ENCODE measurements at places on chromosomes 2 and 18.

DNA sequence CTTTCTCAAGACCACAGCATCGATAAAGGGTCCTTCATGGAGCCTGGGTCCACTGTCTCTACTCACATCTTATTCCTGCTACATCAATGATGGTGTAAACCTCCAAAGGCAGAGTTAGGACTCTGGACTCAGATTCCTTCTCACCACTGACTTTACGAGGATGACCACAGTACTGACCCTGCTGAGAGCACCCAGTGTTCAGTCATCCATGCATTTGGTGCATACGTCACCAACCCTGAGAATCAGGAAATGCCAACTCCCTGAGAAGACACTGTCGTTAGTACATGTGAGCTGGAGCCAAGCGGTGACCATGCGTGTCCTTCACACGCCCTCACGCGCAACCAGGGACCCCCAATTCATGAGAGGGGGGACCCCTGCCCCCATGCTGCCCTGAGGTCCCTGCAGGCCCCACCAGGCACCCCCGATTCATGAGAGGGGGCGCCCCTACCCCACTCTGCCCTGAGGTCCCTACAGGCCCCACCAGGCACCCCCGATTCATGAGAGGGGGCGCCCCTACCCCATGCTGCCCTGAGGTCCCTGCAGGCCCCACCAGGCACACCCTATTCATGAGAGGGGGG is 178.4 kb upstream of the TPO start:
- DNase-seq = no peak

- DNase-seq = no peak
Observed at GRCh38 chr2:170339750-170340692, 162.1 kb downstream of the MYO3B start.

DNA sequence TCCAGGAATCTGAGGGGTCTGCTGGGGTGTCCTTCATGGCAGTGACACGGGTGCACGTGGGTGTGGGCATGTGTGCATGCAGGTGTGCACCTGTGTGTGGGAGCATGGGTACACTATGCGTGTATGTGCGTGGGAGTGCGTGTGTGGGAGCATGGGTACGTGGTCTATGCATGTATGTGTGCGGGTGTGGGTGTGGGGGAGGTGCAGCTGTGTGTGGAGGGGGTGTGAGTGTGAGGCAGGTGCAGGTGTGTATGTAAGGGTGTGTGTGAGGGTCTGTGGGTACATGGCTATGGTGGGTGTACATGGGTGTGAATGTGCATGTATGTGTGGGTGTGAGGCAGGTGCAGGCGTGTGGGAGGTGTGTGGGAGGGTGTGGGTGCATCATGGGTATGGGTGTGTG is 36.3 kb downstream of the EIPR1 start:
- DNase-seq = no peak

DNA sequence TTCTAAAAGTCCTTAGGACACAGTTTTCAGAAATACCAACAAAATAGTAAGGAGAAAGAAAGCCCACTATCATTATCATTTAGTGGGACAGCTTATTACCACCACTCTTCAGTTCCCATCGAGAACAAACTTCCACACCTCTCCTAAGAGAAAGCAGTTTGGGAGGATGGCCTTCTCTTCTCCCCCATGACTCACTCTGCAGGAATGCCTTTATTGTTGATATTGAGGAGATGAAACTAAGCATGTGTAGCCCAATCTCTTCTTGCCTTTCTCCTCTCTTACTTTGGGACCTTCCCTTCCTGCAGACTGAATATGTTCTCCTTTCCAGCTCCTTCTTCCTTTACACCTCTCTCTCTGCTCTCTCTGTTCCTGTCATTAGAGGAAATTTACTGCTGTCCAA is 30.0 kb upstream of the ERMN start:
- DNase-seq = no peak

DNA sequence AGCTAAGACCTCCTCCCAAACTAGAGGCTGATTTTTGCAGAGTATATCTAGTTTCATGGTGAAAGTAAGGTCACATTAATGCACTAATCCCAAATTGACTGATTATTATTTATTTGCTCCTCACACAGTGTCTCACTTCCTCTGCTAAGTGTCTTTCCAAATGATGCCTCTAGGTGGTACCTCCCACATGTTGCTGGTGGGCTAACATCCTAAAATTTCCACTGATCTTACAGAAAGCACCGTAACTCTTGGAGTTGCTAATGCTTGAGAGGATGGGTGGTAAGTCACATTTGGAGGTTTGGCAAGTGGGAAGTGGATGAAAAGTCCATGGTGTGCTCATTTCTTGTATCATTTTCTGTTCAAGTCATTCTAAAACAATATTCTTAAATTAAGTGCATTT is 428.7 kb upstream of the GYPC start:
- peak; percentile 43 for DNase-seq

GRCh38 chr18:25896178-25896780 is 194.1 kb downstream of the SS18 start:
- peak; percentile 68 for DNase-seq

DNA sequence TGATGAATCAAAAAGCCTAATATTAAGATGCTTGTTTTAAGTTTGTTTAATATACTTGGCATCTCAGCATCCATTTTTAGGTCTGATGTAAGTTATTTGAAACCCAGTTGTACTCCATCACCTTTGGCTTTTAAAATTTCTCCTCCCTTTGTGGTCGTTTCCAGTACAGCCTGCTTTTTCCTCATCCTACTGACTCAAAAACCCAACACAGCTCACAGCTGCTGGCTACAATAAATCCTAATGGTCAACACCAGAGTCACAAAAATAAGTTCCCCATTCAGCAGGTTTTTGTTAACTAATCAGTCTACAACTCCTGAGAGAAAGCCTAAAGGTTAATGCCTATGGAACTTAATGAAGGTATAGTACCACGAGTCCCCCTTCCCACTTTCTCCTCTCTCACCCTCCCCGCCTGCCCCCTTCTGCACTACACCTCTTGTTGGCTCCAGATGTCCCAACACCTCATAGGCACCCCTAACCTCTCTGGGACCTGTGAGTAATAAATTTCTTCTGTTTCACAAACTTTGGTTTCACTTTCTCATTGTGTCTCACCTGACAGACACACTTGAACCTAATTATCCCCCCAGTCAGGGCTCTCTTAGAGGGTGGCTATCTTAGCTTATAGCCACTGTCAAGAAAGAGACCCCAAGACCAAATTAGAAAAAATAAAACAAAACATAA is 148.6 kb downstream of the GALNT1 start:
- no peak for DNase-seq

DNA sequence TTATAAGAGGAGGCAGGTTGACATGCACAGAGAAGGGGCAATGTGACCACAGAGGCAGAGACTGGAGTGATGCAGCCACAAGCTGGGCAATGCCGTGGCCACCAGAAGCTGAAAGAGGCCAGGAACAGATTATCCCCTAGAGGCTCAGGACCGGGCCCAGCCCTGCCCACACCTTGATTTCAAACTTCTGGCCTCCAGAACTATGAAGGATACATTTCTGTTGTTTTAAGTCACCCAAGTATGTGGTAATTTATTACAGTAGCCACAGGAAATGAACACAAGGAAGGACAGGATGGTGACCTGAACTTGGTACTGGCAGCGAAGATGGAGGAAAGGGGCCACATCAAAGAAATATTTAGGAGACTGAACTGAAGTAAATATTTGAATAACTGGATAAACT is 66.8 kb upstream of the RIOK3 start:
- DNase-seq = no peak

DNA sequence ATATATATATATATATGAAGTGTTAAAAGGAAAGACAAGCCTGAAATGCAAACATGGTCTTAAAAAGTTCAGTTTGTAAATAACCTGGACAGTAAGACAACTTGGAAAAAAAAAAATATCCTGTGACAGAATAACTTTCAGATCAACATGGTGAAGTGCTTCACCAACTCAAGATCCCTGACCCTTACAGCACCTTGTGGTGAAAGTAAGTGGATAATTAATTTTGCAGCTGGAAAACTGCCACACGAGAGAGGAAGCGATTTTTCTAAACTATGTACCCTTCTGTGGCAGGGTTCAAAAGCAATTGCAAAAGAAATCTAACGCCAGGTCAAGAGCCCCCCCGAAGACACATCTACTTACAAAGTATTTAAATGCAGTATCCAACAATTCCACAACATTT is 95.8 kb downstream of the PAX3 start:
- DNase-seq = no peak

- no peak for DNase-seq
Observed at GRCh38 chr2:210798180-210798579, 241.8 kb downstream of the CPS1 start.

Measured in NAMALWA (cell line).